MV-4-11 (cell line): ENCODE measurements at places on chromosomes 2 and 18.
A peak's percentile ranks its signal among the peaks of the same experiment; 100 is the strongest.

GRCh38 chr2:232422051-232422450 lies 15.4 kb downstream of the ALPG start:
- DNase-seq, result no peak

- no peak for DNase-seq
Observed at GRCh38 chr2:68577183-68577582, 66.2 kb upstream of the PROKR1 start.

- no peak for DNase-seq
Observed at GRCh38 chr2:38203446-38203810, 127.5 kb upstream of the CYP1B1 start.

DNA sequence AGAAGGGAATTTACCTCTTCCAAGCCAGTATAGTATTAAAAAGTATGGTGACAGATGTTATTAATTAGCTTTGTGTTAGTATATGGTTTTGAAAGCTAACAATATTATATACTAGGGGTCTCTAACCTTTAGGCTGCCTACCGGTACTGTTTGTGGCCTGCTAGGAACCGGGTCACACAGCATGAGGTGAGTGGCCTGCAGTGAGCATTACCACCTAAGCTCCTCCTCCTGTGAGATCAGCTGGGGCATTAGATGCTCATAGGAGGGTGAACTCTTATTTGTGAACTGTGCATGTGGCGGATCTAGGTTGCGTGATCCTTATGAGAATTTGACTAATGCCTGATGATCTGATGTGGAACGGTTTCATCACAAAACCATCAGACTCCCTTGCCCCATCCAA lies 583.4 kb upstream of the CDH2 start:
- DNase-seq, result no peak

DNA sequence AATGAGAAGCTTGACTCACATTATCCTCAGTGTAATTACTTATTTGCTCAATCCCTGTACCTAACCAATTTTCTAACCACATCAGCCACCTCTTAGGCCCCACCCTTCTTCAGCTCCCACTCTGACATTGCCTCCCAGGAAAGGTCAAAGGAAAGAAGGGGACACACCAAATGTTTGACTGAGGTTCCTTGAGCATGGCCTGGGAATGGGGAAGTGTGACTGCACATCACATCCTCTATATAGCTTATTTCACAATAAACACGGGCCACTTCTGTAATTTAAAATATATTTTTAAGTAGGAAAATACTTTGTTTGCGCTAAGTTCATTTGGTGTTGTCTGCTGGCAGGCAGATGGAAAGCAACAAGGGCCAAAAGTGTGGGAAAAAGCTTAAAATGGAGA lies 3.0 kb upstream of the FIGLA start:
- DNase-seq, result peak; percentile 94
